Upper lobe of left lung (tissue), 6 donors: ENCODE measurements at places on chromosomes 11 and 22. TPM values are rescaled to one million over a fixed set of nuclear protein-coding genes. Genes with fewer than 3 reads are reported as not detected.

GRCh38 chr11:70912226-70912840 is 340.0 kb downstream of the SHANK2 start:
- no peak for DNase-seq
- H3K4me3 ChIP-seq: no peak overlapping the region
- no peaks in the 10 kb centered on the region for H3K27me3 ChIP-seq
- no peaks in the 10 kb centered on the region for H3K4me1 ChIP-seq
- no peaks in the 10 kb centered on the region for H3K36me3 ChIP-seq

GRCh38 chr11:120908461-120909181 is 115.3 kb upstream of the TBCEL start:
- no peaks in the 10 kb centered on the region for H3K27me3 ChIP-seq
- no peaks in the 10 kb centered on the region for H3K4me1 ChIP-seq
- no peaks in the 10 kb centered on the region for H3K36me3 ChIP-seq
- H3K27ac ChIP-seq: no peak overlapping the region

Gene NPAS4
- not detected for total RNA-seq

- H3K36me3 ChIP-seq: no peaks in the 10 kb centered on the region
- H3K4me3 ChIP-seq: no peak overlapping the region
- DNase-seq: no peak
- H3K27ac ChIP-seq: no peak overlapping the region
- H3K4me1 ChIP-seq: no peaks in the 10 kb centered on the region
Observed at GRCh38 chr11:133824593-133824992, 20.7 kb downstream of the SPATA19 start.

GRCh38 chr22:42699281-42699975 is 21.2 kb downstream of the A4GALT start:
- H3K36me3 ChIP-seq: no peaks in the 10 kb centered on the region
- DNase-seq: no peak
- H3K27me3 ChIP-seq: no peaks in the 10 kb centered on the region

DNA sequence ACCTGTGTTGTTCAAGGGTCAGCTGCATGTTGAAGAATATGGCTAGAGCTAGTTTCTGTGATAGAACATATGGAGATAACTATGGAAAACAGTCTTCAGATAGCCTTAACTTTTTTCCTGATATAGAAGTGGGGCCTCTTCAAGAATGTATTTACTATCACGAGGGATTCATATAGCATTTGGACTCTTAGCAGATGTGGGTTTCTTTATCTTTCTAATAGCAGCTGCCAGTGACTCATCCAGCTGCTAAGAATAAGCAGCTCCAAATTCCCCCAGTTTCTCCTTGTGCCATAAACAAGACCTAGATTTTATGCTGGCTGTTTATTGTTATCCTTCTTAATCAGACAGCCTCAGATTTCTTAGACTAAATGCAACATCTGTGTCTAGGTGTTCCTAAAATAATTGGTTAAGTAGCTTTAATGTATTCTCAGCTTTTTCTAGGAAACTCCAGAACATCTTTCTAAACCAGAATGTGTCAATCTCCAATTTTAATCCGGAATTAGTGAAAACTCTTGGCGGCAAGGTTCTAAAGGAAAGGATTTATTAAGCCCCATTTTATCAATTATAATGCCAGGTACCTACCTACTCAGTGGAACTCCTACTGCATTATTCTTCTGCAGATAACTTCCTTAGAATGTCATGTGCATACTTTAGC is 119.8 kb downstream of the CSTPP1 start:
- H3K4me3 ChIP-seq: no peak overlapping the region
- no peak overlapping the region for H3K27ac ChIP-seq
- no peaks in the 10 kb centered on the region for H3K4me1 ChIP-seq
- no peaks in the 10 kb centered on the region for H3K27me3 ChIP-seq
- no peaks in the 10 kb centered on the region for H3K36me3 ChIP-seq
- no peak for DNase-seq

DNA sequence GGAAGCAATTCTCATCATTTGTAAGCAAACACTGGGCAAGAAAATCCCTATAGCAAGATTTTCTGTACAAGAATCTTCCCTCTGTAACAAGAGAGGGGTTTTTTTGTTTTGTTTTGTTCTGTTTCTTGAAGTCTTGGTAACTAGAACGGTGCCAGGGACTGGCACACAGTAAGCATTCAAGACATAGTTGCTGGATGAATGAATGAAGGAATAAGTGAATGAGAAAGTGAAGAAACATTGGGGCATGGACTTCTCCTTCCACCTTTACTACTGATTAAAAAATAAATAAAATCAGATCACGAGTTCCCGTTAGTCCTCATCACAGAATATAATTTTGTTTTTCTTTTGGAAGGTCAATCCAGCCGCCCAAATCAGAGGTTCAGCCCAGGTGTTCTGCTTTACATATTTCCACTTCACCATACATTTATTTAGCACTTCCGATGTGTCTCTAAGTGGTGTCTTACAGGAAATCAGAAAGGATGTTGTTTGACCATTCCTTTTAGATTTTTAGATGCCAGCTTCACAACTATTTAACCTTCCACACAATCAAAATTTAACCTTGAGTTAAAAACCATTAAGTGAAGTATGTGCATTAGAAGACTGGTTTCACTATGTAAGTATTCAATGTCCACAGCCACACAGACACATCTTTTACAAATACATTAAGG is 281.2 kb downstream of the CADM1 start:
- no peak overlapping the region for H3K4me3 ChIP-seq
- DNase-seq: no peak
- no peaks in the 10 kb centered on the region for H3K4me1 ChIP-seq
- H3K27me3 ChIP-seq: no peaks in the 10 kb centered on the region
- H3K27ac ChIP-seq: no peak overlapping the region

DNA sequence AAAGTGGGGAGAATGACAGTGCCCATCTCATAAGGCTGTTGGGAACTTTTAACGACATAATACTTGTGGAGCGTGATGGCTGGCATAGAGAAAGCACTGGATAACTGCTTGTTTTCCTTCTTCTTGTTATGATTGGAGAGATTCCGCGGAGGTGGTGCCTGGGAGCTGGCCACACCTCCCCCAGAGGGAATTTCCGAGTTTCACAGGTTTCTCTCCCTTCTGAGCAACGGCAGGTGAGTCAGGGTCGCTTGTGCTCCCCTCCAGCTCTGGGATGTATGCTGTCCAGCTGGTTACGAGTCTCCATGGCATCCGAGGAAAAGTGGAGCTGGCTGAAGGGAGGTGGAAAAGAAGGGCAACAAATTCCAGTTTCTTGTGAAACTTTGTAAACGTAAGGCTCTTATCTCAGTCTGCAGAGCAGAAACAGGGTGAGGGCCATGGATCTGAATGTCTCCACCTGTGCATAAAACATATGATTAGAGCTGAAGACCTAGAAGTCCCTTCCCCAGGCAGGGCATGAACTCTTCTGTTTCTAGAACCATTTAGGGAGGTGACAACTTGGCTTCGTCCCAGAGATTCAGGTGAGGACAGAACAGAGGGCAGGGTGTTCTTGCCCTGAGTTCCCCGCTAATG is 10.0 kb upstream of the PLET1 start:
- no peak overlapping the region for H3K4me3 ChIP-seq
- no peaks in the 10 kb centered on the region for H3K4me1 ChIP-seq
- H3K27me3 ChIP-seq: no peaks in the 10 kb centered on the region

DNA sequence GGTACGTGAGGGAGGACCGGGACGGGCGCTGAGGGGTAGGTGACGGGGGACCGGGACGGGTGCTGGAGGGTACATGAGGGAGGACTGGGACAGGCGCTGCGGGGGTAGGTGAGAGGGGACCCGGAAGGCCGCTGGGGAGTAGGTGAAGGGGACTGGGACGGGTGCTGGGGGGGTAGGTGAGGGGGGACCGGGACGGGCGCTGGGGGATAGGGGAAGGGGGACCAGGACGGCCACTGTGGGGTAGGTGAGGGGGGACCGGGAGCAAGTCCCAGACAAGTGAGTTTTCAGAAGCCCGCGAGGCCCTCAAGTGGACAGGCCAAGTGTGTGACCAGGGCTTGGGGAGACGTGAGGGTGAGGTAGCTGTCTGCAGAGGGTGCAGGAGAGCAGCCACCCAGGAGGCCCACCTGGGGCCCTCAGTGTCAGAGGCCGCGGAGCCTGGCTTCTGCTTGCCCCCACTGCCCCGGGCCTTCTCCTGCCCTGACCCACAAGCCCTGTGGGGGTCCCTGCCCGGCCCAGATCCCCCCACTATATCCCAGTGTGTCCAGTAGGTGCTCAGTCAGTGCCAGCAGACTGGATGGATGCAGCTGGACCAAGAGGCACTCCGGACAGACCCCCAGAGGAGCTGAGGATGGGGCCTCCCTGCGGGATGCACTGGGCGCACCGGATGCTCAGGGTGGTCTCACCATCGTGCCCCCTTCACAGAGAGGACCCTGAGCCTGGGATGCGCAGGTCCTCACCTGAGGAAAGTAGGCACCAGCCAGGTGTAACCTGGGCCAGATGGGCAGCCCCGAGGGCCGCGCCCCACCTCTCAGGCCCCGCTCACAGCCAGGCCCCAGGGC is 44.2 kb upstream of the TH start:
- no peak overlapping the region for H3K4me3 ChIP-seq
- no peaks in the 10 kb centered on the region for H3K36me3 ChIP-seq
- H3K27me3 ChIP-seq: no peaks in the 10 kb centered on the region

Gene C11orf86
- not detected for total RNA-seq

Gene RAG1
- 0.44 TPM for total RNA-seq

DNA sequence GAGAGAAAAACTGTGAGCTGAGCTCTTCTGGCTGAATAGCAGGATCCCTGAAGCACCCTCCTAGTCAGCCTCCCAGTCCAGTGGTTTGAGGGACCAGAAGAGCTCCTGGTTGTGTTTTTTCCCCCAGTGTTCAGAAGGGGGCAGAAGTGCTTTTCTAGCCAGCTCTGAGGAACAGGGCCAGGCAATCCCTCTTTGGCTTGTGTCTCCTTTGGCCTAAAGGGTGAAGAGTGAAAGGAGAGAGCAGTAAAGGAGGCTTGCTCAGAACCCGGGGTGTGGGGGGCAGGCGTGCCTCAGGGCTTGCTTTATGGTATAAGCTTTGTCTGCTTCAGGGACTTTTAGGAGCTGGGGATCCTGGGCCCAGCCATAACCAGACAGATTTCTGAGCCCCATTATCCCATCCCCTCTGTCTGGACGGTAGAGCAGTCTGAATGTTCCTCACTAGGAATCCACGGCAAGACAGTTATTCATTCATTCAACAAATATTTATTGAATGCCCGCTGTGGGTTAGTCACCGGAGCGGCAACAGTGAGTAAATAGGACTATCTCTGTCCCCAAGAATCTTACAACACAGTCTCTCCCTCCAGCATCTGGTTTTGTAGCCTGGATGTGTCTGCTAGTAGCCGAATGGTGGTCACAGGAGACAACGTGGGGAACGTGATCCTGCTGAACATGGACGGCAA is 14.5 kb downstream of the ACP2 start:
- peak; percentile 42 for DNase-seq
- no peak overlapping the region for H3K27ac ChIP-seq
- H3K36me3 ChIP-seq: peaks cover 21% of the 10 kb centered on the region
- no peak overlapping the region for H3K4me3 ChIP-seq
- no peaks in the 10 kb centered on the region for H3K4me1 ChIP-seq
